Type B pancreatic cell (in vitro differentiated cells): ENCODE measurements at places on chromosomes 16 and 17. TPM values are rescaled to one million over a fixed set of nuclear protein-coding genes. Genes with fewer than 3 reads are reported as not detected.
A peak's percentile ranks its signal among the peaks of the same experiment; 100 is the strongest.

The ACSM3 gene
- total RNA-seq = 22.6 and 51.2 TPM in 2 replicates

The ZNF771 gene
- total RNA-seq = 4.7 and 15.5 TPM in 2 replicates

The TAC4 gene
- not detected in 2 replicates for total RNA-seq

GRCh38 chr16:86733546-86734254, 155.4 kb downstream of the FOXL1 start:
- peak overlapping the region; percentile 68 for H3K4me3 ChIP-seq
- peaks cover 81% of the 10 kb centered on the region for H3K27me3 ChIP-seq
- no peak for DNase-seq

- no peaks in the 10 kb centered on the region for H3K27me3 ChIP-seq
- H3K36me3 ChIP-seq = peaks cover 13% of the 10 kb centered on the region
- no peak for DNase-seq
- peaks cover 4% of the 10 kb centered on the region for H3K4me1 ChIP-seq
- no peak overlapping the region for H3K4me3 ChIP-seq
Measured at GRCh38 chr16:19186408-19186807, 18.4 kb downstream of the SYT17 start.

GRCh38 chr16:20485408-20485807, 34.1 kb downstream of the ACSM2A start:
- H3K4me1 ChIP-seq = no peaks in the 10 kb centered on the region
- H3K36me3 ChIP-seq = no peaks in the 10 kb centered on the region
- H3K27ac ChIP-seq = no peak overlapping the region

- no peak overlapping the region for H3K27ac ChIP-seq
- peaks cover 25% of the 10 kb centered on the region for H3K4me1 ChIP-seq
- no peak overlapping the region for H3K4me3 ChIP-seq
- H3K27me3 ChIP-seq = peaks cover 69% of the 10 kb centered on the region
- no peaks in the 10 kb centered on the region for H3K36me3 ChIP-seq
Measured at GRCh38 chr16:86831366-86831765, 253.0 kb downstream of the FOXL1 start.

DNA sequence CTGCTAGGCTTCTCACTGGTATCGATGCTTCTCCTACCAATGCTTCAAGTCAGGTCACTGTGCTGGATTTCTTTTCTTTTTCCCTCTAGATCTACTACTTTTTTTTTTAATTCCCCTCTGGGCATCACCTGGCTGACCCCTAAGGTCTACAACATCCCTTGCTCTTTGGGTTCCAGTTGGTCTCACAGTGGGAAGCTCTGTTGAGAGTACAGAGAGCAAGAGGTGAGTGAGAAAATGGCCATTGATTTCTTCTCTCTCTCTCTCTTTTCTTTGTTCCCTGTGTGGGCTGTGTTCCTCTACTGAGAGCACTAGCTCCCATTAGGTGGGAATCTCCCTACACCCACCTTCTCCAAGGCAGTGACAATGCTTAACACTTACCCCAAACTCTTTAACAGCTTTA, 413.4 kb downstream of the KCNJ2 start:
- H3K27ac ChIP-seq = no peak overlapping the region
- H3K27me3 ChIP-seq = no peaks in the 10 kb centered on the region
- no peak for DNase-seq
- H3K4me1 ChIP-seq = peaks cover 5% of the 10 kb centered on the region
- H3K4me3 ChIP-seq = no peak overlapping the region
- H3K36me3 ChIP-seq = peaks cover 3% of the 10 kb centered on the region
